ENCODE measurements at places on chromosomes 2 and 18.

- DNase-seq: no peak
Measured at GRCh38 chr2:38277245-38278116, 99.6 kb downstream of the ATL2 start.

- no peak for DNase-seq
Measured at GRCh38 chr2:1546023-1546591, 132.8 kb downstream of the TPO start.

GRCh38 chr18:13499803-13500202 is 226.6 kb downstream of the FAM210A start:
- DNase-seq: no peak

DNA sequence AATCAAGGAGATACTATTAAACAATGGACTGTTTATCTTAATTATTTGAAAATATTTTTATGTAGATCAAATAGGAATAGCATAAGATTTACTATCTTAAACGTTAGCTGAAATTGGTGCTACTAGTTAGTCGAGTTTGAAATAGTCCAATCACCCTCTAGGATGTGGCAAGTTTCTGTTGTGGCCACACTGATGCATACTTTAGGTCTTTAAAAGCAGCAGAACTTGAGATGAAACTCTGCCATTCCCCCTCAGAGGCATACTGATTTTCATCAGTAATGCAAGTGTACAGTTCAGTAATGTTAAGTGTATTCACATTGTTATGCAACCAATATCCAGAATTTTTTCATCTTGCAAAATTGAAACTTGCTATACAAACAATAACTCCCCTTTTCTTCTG is 151.8 kb downstream of the SLC4A10 start:
- DNase-seq: no peak

GRCh38 chr2:119721904-119722303 is 37.8 kb upstream of the PTPN4 start:
- DNase-seq: no peak

DNA sequence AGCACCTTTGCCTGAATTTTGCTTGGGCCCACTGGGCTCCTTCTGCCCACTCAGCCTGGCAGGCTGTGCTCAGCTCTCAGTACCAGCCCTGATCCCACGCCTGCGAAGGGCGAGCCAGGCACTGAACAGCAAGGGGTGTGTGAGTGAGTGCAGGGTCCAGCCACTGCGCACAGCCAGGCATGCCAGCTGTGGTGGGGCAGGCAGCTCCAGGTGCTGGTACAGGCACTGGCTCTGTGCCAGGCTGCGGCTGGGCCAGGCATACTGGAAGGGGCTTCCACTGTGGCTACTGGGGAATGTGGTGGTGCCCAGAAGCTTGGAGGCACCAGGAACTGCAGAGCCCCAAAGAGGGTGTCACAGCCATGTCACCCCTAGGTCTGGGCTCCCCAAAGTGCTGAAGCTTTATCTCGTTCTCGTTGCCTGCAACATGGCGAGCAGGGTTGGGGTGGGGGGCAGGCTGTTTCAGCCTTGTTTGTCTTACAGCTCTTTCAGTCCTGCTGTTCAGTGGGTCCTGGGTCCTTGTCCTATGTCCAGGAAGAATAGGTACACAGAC is 8.8 kb downstream of the DYSF start:
- no peak for DNase-seq

DNA sequence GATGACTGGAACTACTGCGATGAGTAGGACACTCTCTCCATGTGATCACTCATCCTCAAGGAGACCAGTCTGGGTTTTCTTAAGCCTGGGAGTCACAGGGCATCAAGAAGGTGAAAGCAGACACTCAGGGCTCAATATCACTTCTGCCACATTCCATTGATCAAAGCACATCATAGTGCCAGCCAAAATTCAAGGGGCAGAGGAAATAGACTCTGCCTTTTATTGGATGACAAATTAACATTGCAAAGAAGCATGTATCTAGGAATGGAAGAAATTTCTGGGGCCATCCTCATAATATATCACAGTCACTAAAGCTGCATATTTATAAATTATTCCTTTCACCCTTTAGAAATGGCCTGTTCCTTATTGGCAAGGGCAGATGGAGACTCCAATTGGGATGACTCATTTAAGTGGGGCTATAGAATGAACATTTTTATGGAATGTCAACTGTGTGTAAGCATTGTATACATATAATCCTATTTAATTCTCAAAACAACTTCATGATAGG is 114.8 kb upstream of the CDC42EP3 start:
- no peak for DNase-seq

- no peak for DNase-seq
Measured at GRCh38 chr18:52829320-52829719, 489.3 kb downstream of the DCC start.

DNA sequence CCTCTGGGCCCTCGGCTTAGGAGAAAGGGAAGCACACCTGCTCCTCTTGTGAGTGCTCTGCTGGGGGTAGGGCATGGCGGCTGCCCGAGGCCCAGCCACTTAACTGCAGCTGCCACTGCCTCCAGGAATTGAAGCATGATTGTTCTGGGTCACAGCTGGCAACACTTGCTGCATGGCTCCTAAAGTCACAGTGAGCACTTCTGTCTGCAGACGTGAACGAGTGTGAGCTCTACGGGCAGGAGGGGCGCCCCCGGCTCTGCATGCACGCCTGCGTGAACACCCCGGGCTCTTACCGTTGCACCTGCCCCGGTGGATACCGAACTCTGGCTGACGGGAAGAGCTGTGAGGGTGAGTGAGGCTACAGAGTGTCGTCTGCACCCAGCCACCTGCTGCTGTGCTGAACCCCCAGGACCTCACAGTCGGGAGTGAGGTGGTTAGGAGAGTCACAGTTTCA is 44.4 kb downstream of the FBLN7 start:
- DNase-seq: peak; percentile 45

DNA sequence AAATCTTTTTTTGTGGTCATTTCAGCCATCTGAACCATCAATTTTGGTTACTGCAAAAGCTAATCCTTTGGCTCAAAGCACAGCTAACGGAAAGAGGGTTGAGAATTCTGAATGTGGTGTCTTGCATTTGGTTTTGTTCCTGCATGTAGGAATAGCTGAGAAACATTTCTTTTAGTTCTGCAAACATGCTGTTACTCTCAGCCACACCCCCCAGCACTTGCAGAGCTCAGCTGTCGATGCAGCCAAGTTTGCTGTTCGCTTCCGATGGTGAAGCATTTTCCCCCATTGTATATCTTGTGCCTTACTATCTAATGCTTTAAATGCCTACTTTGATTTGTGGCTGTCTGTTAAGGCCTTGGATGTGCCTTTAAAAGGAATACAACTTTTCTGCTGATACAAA is 294.9 kb upstream of the FANCL start:
- no peak for DNase-seq

DNA sequence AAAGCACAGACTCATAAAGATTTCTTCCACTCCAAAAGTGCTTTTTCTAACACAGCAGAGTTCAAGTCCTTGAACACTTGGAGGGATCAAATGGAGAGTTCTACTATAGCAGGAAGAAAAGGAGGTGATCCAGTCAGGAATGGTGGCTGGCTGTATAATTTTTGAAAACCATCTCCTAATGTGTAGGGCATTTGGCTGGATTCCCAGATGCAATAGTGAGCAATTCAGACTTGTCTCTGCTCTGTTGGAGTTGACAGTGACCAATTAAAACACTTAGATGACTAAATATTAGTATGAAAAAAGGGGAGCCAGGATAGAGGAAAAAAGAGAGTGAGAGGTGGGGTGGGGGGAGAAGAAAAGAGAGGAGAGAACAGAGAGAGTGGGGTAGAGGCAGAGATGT is 5.3 kb upstream of the G6PC2 start:
- no peak for DNase-seq

GRCh38 chr2:149744865-149745264 is 157.3 kb upstream of the MMADHC start:
- no peak for DNase-seq

DNA sequence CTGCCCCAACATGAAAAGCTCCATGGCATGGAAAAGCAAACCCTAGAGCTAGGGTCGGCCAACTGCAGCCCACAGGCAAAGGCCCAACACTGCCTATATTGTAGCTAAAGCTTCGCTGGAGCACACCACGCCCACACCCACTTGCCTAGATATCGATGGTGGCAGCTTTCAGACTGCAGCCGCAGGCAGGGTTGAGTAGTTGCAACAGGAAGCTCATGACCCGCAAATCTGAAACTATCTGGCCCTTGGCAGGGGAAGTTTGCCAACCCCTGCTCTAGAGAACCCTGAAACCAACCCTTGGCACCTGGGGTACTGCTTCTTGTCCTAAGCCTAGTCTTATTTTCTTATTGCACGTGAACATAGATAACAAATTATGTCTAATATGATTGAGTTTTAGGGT is 250.0 kb downstream of the SOX11 start:
- DNase-seq: no peak

- DNase-seq: no peak
Measured at GRCh38 chr2:177651833-177652232, 259.3 kb downstream of the AGPS start.

GRCh38 chr2:137659616-137660015 is 304.7 kb upstream of the HNMT start:
- no peak for DNase-seq

DNA sequence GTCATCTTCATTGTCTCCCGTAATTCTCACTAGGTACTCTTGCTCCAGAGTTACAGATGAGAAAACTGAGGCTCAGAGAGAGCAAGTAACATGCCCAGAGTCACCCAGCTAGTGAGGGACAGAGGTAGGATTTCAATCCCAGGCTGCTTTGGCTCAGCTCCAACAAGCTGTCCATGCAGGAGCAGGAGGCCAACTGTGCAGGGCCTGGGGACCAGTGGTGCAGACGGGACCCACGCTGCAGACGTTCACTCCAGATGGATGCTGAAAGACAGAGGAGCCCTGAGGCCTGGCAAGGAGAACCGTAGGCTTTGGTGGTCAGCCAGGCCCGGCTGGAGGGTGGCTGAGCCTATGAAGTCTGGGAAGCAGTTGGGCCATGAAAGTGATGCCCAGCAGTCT is 102.6 kb downstream of the MCFD2 start:
- DNase-seq: no peak

- no peak for DNase-seq
Measured at GRCh38 chr18:66226782-66227181, 377.1 kb downstream of the CDH19 start.

- no peak for DNase-seq
Measured at GRCh38 chr2:27823569-27823968, 52.0 kb downstream of the MRPL33 start.

Measured in CD4-positive, alpha-beta T cell treated with Interleukin-15 for 1 hour (primary cell).